Activated T-helper 1 cell treated with anti-CD3 and anti-CD28 coated beads, Interleukin-2, amount 50 U/mL, for 16 hours (primary cell): ENCODE measurements at places on chromosomes 11 and 22.

DNA sequence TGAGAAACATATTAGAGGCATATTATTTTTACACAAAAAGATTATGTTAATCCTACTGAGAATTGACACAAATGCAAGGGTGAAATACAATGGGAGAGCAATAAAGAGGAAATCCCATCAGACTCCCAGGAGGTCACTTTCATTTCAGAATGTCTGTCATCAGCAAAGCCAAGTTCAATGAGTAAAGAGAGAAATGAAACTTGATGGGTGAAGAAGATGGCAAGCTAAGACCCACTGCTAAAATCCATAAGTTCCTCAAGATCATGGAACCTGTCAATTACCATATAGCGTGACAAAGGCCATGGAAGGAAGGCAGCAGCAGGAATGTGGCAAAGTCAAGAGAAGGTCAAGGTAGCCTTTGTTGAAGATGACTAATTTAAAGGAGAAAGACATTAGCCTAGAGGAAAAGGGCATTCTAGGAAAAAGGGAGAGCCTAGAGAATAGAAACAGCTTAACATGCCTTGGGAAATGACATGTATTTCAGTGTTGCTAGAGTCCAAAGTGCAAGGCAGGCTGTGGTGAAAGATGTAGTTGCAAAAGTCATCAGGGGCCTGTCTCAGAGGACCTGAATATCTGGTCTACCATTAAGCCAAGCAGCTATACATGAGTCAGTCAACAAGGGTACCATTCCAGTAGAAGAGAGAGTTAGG lies 43.1 kb downstream of the FAM168A start:
- DNase-seq = no peak

- no peak for DNase-seq
Observed at GRCh38 chr11:4039011-4039410, 55.6 kb upstream of the RRM1 start.

DNA sequence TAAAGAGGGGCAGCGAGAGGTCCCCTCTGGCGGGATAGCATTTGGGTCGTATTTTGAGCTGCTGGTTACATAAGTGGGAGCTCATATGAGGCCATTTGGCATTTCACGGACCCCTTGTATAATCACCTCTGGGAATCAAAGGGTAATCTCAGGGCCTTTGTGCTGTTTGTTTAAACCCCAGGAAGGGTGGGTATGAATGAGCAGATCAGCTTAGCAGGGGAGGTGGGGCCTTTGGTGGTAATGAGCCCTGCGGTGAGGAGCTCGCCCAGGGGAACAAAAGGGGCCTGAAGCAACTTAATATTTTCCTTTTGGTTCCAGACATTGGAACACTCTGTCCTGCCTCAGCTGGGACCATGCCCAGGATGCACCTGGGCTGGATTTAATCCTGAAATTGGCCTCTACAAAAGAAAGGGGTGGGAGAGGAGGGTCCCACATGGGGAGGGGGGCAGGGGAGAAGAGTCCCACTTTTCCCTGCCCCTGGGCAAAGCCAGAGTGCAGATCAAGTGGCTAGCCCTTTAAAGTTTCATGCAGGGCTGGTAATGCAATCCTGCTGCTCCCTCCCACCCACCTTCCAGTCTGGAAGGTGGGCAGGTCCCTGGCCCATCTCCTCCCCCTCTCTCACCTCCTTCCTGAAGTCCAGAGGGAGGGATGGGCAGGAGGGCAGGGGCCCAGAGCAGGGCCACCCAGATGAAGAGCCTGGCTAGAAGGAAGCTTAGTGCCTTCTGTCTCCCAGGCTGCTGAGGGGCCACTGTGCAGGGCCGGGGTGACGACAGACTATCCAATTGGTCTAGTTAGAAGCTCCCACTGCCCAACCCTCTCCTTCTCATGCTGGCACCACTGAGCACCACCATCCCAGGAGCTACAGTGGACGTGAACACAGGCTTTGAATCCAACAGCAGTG lies 10.5 kb downstream of the TSKU start:
- no peak for DNase-seq

GRCh38 chr11:72828081-72828567 lies 13.9 kb downstream of the ATG16L2 start:
- no peak for DNase-seq

- no peak for DNase-seq
Observed at GRCh38 chr11:17208257-17208999, 642 bp upstream of the PIK3C2A start.

DNA sequence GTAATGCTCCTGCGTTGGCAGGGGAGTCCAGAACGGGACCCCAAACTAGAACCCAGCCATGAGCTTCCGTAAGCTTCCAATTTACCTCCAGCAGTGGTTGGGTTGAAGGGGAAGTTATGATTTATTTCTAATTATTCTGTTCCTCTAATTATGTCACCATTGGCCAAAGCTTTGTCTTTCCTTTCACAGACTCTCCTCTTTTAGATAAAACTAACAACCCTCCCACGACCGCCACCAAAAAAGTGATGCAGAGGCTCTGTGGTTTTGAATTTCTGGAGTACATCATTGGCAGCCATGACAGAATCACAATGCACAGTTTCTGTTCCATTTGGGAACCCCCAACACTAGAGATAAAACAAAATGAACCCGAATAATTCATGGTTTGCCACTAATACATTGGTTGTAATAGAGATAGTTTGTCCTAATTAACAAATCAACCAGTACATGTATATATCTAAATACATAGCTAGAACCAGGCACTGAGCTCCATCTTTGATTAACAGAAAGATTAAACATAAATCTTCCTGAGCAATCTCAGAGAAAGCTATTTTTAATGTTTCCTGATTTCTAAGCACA lies 64.3 kb downstream of the ETS1 start:
- DNase-seq = no peak

GRCh38 chr11:13278609-13279486 lies 1.3 kb downstream of the BMAL1 start:
- DNase-seq = no peak

- DNase-seq = no peak
Observed at GRCh38 chr11:42778193-42778592, 533.6 kb upstream of the API5 start.

- DNase-seq = peak; percentile 74
Observed at GRCh38 chr11:118930094-118930712, 4.5 kb upstream of the BCL9L start.

- DNase-seq = no peak
Observed at GRCh38 chr11:102435688-102436087, 16.9 kb downstream of the TMEM123 start.

GRCh38 chr22:29043906-29044575 lies 17.6 kb downstream of the C22orf31 start:
- DNase-seq = no peak

GRCh38 chr11:126660321-126660720 lies 304.8 kb downstream of the ST3GAL4 start:
- no peak for DNase-seq

DNA sequence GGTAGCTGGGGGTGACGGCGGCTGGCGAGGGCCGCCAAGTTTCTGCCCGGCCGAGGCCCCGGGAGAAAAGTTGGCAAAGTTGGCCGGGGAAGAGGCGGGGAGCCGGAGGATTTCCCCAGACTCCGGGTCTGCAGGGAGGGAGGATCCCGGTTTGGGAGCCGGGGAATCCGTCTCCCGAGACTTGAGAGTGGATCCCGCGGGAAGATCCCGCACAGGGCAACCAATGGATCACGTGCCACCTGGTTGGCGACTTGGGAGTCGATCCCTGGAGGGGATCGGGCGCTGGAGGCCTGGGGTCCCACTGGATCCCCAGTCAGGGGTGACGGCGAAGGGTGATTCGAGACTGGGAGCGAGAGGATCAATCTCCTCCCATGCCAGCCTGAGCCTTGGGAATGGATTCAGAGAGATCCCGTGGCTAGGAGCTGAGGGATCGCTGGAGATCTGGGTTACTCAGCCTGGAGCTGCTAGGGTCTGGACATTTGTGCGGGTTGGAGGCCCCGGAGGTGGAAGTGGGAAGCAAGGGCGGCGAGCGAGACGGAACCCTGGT lies 394 bp downstream of the KIAA1671 start:
- DNase-seq = no peak

GRCh38 chr11:3093281-3094191 lies 36.3 kb upstream of the CARS1 start:
- no peak for DNase-seq
